ENCODE measurements at places on chromosomes 4 and X.

GRCh38 chr4:94635177-94635576 is 122.6 kb upstream of the BMPR1B start:
- DNase-seq = no peak

- no peak for DNase-seq
These were observed 198.3 kb downstream of the PCDH10 start for GRCh38 chr4:133347409-133347808.

DNA sequence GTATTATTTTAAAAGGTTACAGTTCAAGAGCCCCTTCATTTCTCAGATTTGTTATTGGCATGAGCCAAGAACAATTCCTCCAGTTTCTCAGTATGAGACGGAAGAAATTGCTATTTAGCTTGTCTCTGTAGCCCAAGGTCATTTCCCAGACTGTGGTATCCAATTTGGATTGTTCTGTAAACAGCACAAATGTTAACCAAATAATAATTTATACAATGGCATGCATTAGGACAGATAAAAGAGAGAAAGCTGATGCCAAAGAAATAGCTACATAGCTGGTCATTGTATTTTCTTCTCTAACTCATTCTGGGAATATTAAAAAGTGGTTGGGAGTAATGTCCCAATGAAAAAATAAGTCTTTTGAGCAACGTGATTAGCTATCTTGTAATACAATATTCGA is 134.6 kb upstream of the NPY2R start:
- no peak for DNase-seq

DNA sequence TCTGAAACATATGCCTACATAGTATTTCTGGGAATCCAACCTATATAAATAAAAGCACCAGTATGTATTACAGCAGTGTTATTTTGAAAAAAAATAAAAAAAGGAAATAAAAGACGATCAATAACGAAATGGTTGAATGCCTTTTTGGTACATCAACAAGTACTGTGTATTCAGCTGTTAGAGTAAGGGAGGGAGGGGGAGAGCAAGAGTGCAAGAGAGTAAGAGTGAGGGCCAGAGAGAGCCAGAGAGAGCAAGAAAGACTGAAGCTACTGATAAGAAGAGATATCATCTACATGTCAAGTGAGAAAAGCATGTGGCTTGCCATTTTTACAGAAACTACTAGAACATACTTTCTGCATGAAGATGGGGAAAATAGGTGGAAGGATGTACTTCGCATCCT is 1.8 kb downstream of the SPIN4 start:
- DNase-seq = peak; percentile 35

- no peak for DNase-seq
These were observed 77.6 kb downstream of the RASL11B start for GRCh38 chr4:52939739-52940138.

DNA sequence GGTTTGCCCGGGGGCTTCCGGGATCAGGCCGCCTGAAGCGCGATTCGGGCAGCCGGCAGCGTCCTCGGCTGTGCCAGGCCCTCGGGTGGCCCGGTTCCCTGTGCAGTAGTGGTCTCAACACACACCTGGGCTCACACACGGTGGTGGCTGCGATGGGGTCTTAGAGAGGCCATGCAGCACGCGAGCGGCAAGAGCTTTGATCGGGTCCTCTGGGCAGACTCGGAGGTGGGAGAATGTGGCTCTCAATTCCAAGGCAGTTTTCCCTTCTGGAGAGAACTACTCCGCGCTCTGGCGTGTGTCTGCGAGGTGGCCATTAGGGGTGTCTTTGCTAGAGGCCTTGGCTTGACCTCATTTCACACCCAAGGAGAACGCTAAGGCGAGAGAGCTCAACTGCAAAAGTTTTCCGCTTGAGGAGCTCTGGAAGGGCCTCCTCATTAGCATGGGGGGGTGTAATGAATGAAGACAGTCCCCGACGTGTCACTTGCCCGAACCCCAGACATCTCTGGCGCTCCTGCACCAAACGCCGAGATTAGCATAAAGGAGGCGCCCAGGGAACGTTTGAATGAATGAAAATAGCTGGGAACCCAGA is 771 bp upstream of the RBPJ start:
- DNase-seq = no peak

- DNase-seq = no peak
These were observed 298.3 kb downstream of the HS3ST1 start for GRCh38 chr4:11130195-11130970.

DNA sequence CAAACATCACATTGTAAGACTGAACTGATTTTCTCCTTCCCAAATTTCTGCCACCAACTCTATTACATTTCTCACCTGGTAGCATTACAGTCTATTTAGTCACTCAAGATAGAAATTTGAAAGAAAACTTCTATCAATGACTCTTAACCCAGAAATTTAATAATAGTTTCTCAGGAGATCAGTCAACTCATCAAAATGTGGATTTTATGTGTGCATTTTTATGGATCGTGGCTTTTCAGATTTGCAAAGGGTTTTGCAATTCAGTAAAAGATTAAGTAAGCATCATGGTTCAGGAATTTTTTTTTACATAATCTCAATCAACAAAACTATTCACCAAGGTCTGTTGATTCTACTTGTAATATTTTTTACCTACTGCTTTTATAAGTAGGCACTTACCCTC is 111.1 kb downstream of the CFAP299 start:
- no peak for DNase-seq

GRCh38 chrX:82973646-82974045 is 534.4 kb upstream of the POU3F4 start:
- no peak for DNase-seq

DNA sequence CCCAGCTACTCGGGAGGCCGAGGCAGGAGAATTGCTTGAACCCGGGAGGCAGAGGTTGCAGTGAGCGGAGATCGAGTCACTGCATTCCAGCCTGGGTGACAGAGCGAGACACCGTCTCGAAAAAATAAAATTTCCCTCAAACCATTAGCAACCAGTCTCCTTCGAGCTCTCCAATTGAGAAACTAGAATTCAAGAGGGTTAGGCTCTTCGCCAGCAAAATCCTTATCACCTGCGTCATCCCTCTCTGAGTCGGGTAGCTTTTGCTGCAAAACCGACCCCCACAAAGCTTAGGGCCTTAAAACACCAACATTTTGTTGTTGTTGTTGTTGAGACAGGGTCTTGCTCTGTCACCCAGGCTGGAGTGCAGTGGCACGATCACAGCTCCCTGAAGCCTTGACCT is 75.1 kb upstream of the DDX3X start:
- DNase-seq = no peak

- DNase-seq = no peak
These were observed 11.8 kb downstream of the COMMD8 start for GRCh38 chr4:47451657-47452056.

- DNase-seq = no peak
These were observed 24.9 kb upstream of the OCIAD2 start for GRCh38 chr4:48931459-48931858.

GRCh38 chr4:100391086-100391485 is 126.7 kb downstream of the EMCN start:
- DNase-seq = no peak

DNA sequence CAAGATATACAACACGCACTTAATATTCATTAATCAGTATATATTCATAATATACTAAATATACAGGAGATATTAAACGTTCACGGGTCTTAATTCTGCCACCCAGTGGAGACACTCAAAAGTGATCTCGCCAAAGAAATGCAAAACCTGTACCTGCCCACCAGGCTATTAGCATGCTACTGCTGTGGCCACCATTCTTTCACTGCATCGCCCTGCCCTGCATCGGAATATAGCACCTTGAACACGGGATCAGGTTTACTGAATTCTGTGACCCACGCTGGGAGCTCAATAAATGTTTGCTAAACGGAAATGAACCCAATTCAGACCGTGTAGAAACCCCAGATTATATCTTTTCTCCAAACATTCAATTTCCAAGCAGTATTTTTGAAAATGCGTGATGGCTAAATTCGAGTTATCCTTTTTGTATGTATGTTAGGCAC is 840 bp upstream of the CLCN3 start:
- peak; percentile 36 for DNase-seq

- DNase-seq = no peak
These were observed 26.1 kb downstream of the KLHL34 start for GRCh38 chrX:21632027-21632426.

GRCh38 chr4:45693746-45694145 is 430.1 kb downstream of the GABRG1 start:
- no peak for DNase-seq

DNA sequence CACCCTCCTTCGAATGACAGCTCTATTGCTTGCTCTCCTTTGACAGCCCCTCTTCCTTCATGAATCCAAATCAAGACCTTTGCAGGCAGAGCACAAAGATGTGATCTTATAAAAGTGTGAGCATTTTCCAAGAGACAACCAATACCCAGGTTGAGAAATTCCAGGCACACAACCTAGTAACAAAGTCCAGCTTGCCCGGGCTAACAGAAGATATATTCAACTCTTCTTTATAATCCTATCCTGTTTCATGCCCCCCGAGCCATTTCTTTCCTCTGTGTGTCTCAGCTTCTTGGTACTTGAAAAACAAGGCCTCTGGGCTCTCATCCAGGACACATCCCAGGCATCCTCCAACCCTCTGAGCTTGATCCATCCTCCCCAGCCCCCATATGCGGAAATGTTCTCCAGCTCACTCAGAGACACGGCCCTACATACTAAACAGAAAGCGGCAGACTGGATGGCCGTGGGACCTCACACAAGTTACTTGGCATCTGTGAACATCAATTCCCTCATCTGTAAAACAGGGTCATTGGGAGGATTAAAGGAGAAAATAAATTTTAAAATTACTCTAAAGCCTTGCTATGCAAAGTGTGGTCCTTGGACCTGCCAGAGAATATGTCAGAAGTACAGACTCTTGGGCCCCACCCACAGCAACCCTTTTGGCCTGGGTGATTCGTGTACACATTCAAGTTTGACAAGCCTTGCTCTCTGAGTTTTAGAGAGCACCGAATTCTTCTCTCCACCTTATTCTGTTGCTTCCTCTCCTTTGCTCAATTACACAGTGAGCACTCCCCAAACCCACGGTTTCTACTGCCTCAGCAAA is 627.0 kb downstream of the BCOR start:
- no peak for DNase-seq

DNA sequence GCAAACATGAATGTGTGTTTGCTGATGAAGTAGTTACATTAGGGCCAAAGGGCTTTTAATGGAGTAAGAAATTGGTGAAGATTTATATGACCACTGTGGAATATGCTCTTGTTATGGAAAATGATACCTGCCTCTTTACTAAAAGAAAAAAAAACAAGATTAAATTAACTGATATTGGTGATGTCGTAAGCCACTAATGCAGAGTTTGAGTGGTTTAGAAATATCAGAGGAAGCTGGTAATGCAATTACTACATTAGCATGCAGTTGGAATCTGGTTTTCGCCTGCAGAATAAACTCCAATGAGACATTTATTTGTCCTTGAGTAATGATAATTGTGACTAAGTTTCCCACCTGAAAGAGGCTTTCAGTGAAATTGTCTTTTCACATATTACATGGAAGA is 597.9 kb downstream of the GALNTL6 start:
- no peak for DNase-seq

- no peak for DNase-seq
These were observed 178.5 kb downstream of the COL25A1 start for GRCh38 chr4:109123951-109124350.

DNA sequence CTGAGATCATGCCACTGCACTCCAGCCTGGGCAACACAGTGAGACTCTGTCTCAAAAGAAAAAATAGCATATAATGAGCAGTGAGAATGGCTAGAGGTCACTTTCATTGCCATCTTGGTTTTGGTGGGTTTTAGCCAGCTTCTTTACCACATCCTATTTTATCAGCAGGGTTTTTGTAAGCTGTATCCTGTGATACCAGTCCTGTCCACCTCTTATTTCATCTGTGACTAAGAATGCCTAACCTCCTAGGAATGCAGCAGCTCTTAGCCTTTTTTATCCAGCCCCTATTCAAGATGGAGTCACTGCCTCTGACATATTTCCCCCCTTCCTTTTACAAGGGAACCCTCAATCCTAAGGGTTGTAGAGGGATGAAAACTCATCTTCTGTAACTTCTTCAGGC is 26.1 kb upstream of the IGFBP7 start:
- no peak for DNase-seq

DNA sequence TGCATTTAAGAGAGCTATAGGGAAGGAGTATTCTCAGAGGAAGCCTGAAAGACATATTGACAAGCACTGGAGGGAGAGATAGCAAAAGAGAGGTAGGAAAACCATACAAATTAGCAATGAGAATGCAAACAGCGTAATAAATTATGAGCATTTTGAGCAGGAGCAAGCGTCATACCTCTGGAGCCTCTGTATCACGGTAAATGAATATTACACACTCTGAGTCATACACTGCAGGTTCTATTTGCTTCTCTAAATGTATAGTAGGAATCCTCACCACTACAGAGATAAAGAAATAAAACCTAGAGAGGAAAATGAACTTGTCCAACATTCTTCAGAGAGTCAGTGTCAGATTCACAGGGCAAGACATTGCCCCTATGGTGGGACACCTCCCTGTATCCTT is 46.4 kb upstream of the GABRE start:
- no peak for DNase-seq

- DNase-seq = no peak
These were observed 119.6 kb downstream of the PDLIM5 start for GRCh38 chr4:94571298-94571697.

- no peak for DNase-seq
These were observed 605.0 kb downstream of the GABRG1 start for GRCh38 chr4:45518832-45519231.

DNA sequence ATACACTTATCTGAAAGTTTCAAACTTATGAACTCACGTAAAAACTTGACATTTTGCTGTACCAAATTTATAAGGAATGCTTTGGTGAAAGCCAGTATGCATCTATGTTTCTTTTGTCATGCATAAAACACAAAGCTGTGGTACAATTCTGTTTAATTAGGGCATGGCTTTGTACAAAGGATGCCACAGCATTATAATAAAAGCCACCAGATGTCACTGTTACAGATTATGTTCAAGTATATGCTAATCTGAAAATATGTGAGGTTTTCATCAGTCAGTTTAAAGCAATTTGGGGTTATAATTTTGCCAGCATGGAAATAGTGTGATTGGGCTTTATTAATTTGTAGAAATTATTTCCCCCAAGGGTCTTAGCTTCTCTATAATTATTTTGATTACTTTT is 69.0 kb downstream of the ATOH1 start:
- DNase-seq = peak; percentile 7

DNA sequence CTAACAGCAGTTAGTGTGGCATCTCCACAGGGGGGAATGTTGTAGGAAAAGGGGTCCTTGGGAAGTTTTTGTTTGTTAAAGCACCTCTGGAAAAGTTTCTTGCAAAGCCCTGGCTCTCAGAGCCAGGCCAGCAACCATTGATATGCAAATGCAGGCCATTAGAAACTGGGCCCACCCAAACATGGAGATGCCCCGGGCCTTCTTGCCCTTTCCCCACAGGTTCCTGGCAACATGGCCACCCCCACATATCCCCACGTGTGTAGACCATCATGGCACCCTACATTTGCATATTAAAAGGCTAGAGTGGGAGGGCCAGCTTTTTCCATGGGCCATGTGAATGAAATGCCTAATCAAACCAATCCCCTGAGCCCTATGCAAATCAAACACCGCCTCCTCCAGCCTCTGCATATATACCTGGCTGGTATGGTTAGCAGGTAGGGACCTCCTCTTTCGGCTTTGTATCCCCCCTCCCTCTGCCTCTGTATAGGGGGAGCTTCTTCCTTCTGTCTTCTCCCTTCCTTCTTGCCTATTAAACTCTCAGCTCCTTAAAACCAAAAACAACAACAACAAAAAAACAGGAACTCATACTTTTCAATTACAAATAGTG is 44.0 kb upstream of the ZCCHC13 start:
- no peak for DNase-seq
